Left ventricle myocardium inferior (tissue), 1 donor: ENCODE measurements at places on chromosomes 5 and 9. TPM values are rescaled to one million over a fixed set of nuclear protein-coding genes. Genes with fewer than 3 reads are reported as not detected.

FIBCD1 gene
- 0.58 TPM for total RNA-seq

VCAN gene
- 25.2 TPM for total RNA-seq

P4HA2 gene
- total RNA-seq = 80.5 TPM

OR13C2 gene
- not detected for total RNA-seq

SUSD3 gene
- total RNA-seq = 0.60 TPM

INSL6 gene
- not detected for total RNA-seq
